ENCODE measurements at places on chromosomes 3 and 15.
A peak's percentile ranks its signal among the peaks of the same experiment; 100 is the strongest.

GRCh38 chr3:32246079-32246675, 7.7 kb downstream of the CMTM8 start:
- DNase-seq = no peak

GRCh38 chr3:144502402-144502801, 530.8 kb downstream of the DIPK2A start:
- DNase-seq = no peak

GRCh38 chr15:82393671-82394070, 35.9 kb upstream of the GOLGA6L9 start:
- no peak for DNase-seq

GRCh38 chr3:104133630-104134029, 1233.1 kb upstream of the ALCAM start:
- no peak for DNase-seq

DNA sequence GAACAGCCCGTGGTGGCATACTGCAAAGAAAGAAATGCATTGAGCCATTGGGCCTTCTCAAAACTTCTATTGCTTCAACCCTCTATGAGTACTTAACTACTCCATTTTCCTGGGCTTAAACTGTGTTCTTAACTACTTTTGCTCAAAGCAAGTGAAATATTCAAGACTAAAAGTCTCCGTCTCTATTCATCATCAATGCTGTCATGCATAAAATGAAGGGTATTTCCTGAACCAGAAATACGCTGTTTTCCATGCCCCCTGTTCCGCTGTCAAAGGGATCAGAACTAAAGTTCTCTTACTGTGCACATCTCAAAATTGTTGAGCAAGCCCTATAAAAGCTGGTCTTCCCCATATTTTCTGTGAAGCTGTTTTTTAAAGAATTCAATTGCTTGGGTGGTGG, 20.3 kb downstream of the SIAH2 start:
- DNase-seq = no peak

DNA sequence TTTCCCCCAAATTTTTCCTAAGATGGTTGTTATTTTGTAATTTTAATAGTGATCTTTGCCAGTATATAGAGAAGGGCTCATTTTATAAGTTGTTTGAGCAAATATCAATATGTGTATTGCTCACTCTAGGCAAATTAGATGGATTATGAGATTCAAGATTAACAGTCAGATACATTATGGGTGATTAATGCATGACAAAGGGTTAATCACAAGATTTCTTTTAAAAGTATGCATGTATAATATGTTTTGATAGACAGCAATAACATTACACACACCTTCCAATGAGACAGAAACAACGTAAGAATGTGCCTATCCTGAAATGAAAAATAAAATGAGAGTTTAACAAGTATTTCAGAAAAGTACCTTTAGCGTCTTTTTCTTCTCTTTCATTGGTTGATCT, 547.6 kb upstream of the AGTR1 start:
- no peak for DNase-seq

DNA sequence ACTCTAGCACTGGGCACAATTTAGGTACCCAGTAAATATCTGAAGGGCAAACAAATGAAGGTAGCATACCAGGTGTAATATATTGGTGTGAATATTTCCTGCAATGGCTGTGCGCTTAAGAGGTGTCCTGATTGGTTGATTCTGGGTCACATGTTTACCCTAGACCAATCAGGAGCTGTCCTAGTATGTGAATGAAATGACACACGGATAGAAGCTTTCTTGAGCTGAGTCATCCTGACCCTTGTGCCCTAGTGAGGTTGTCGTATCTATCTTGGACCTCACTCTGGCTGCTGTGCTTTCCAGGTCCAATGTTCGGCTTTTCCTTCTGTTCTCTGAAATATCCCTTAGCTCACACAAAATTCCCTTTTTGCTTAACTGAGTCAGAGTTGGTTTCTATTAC, 58.1 kb upstream of the FOXP1 start:
- no peak for DNase-seq

DNA sequence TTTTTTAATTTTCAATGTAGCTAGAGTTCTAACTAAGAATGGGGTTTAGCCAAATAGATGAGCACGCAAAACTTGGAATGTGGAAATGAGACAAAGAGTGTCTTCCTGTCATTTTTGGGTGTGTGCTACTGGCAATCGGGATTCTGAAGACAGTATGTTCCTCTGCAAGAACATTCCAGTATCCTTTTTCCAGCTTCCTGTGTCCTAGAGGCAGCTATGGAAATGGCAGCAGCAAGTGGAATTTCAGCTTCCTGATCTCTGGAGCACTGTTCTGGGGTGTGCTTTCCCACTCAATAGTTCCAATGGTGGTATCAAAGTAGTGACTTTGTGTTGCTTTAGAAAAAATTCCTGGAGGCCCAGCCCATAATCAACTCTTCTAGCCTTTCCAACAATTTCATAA, 642.9 kb upstream of the KCNMB2 start:
- no peak for DNase-seq

GRCh38 chr3:107781253-107781652, 258.5 kb downstream of the BBX start:
- DNase-seq = peak; percentile 63

All from umbilical cord (tissue), 2 donors.